ENCODE measurements at places on chromosomes 2 and 18.
A peak's percentile ranks its signal among the peaks of the same experiment; 100 is the strongest.

- peak; percentile 32 for DNase-seq
These were observed 49.3 kb downstream of the GREB1 start for GRCh38 chr2:11582862-11583752.

GRCh38 chr2:199738727-199739412 is 112.1 kb downstream of the FTCDNL1 start:
- peak; percentile 47 for DNase-seq

DNA sequence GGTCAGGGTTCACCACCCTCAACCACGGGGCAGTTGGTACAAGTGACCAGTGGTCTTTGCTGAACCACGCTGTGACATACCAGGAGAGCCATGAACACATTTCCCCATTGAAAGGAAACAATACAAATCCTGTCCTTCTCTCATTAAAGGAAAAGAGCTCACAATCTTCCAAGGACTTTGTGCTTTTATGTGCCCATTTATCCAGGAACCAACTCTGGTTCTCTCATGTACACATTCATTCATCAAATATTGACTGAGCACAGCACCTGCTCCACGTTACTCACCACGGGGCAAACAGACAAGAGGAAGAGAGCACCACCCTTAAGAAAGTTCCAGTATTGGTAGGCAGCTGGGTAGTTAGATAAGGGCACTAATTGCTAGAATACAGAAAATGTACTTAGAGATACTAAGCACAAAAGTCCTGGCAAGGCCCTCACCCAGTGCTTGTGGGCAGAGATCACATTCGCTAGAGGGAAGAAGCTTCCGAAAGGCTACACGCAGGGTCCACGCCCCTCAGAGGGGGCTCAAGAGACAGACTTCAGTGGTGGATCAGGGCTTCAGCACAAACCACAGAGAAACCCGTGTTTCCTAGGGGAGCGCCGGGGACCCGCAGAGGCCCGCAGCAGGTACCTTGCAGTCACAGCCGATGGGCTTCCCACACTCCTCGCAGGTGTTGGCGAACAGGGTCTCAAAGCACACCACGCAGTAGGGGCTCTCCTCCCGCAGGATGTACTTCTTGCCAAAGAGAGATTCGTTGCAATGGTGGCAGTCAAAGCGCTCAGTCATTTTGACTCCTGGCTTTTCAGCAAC is 12.9 kb downstream of the FHL2 start:
- no peak for DNase-seq

DNA sequence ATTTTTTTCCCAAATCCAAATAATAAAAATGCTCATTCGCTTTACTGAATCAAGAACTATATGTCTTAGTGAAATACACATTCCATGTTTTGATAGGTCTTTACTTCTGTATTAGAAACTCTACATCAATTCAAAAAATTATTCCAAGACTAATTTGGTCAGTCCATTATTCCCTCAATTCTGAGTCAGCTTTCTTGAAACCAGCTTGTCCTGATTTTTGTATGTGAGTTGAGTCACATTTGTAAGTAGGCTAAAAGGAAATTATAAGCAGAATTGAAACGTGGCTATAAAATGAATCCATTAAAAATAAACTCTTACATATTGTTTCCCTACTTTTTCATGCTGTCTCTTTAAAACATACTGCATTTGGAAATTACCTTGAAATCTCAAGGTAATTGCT is 113.0 kb downstream of the DNER start:
- no peak for DNase-seq

DNA sequence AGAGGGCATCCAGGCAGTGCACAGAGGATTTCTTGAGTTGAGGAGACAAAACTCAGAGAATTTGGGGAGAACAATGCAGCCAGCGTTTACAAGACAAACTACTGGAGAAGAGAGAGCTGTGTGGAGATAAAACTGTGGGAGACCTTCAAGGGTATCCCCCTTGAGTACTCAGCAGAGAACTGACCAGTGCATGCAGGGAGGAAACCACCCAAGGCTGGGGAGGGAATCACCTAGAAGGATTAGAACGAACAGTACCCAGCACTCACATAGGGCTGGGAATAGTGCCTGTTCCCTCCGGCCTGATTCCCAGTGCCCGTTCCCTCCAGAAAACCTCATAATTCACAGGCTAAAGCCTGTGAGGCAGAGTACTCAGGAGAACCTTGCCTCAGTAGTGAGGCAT is 61.9 kb upstream of the YPEL5 start:
- DNase-seq: no peak

GRCh38 chr18:56165601-56166355 is 472.6 kb downstream of the TXNL1 start:
- no peak for DNase-seq

DNA sequence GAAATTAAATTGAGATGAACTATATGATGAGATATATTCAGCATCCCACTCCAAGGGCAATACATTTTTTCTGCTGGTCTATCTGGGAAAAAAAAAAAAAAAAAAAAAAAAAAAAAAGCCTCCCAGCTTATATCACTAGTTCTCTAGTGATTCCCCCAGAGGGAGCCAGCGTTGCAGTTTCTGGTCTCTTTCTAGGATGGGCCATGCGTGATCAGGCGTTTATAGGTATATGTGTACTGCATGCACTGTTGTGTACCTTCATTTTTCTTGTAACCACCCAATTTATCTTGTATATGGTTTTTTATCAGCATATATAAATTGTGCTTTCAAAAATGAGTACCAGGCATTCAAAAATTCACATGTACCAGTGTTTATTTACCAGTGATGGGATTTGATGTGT is 35.1 kb downstream of the DCDC2C start:
- peak; percentile 6 for DNase-seq

DNA sequence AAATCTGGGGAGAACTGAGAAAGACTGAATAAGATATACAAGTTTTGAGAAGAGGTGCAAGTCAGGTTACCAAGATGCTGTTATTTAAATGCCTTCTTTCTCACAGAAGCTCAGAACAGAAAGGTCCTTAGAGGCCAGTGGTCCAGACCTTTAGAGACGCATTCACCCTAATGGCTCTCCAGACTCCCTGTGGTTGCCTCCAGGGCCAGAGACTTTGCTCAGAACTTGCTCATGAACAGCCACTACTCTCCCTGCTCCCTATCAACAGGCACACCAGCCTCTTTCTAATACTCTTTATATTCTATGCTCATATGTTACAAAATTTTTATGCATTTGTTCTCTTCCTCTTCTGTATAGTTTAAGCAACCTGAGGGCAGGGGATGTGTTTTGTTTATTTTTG is 349.0 kb upstream of the TNP1 start:
- DNase-seq: no peak

DNA sequence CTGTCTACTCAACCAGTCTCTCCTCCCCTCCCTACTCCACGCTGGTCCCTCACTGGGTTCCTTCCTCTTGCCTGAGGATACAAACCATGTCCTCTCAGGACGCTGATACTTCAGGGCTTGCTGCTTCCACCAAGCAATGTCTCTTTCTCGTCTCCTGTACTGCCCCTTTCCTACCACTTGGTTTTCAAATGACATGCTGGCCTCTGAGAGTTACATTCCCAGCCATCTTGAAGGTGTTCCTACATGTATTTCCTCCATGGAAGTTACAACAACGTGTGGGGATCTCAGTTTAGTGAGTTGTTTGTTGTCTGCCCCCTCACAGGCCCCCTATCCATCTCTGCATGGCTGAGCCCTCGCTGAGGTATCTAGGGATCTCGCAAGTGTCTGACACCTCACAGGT is 334.5 kb upstream of the SKOR2 start:
- no peak for DNase-seq

DNA sequence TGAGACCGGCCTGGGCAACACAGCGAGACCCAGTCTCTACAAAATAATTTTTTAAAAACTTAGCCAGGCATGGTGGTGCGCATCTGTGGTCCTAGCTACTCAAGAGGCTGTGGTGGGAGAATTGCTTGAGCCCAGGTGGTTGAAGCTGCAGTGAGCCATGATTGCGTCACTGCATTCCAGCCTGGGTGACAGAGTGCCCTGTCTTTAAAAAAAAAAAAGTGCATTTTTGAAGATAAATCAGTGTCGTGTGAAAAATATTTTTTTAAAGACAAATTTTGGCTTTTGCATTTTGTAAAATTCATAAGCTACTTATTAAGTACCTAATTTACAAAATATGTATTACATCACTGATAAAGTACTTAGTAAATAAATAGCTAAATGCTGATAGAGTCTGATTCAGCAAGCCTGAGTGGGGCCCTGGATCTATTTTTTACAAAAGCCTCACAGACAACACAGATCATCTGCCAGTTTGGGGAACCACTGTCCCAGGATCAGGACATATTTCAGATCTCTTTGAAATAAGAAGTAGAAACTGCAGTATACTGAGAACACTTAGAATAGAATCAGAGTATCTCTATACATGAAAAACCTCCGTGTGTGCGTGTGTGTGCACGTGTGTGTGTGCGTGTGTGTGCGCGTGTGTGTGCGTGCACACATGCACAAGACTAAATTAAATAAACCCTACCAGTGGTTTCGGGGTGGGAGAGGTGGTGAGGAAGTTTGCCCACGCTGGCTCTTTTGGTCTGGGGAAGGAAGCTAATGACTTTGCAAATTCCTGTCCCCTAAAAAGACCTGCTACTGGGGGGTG is 61.6 kb downstream of the AAK1 start:
- no peak for DNase-seq

Measured in fibroblast of the conjunctiva (primary cell).